Upper lobe of left lung (tissue), 6 donors: ENCODE measurements at places on chromosomes 1 and 21. TPM values are rescaled to one million over a fixed set of nuclear protein-coding genes. Genes with fewer than 3 reads are reported as not detected.

The OR2G6 gene
- total RNA-seq = not detected

- H3K27me3 ChIP-seq = no peaks in the 10 kb centered on the region
- H3K4me1 ChIP-seq = peaks cover 18% of the 10 kb centered on the region
- no peaks in the 10 kb centered on the region for H3K36me3 ChIP-seq
Measured at GRCh38 chr21:41970751-41971653, 17.2 kb upstream of the C2CD2 start.

GRCh38 chr1:116537898-116538297 is 32.9 kb downstream of the CD58 start:
- H3K27ac ChIP-seq = no peak overlapping the region
- peaks cover 15% of the 10 kb centered on the region for H3K4me1 ChIP-seq
- H3K4me3 ChIP-seq = no peak overlapping the region
- peaks cover 22% of the 10 kb centered on the region for H3K36me3 ChIP-seq

DNA sequence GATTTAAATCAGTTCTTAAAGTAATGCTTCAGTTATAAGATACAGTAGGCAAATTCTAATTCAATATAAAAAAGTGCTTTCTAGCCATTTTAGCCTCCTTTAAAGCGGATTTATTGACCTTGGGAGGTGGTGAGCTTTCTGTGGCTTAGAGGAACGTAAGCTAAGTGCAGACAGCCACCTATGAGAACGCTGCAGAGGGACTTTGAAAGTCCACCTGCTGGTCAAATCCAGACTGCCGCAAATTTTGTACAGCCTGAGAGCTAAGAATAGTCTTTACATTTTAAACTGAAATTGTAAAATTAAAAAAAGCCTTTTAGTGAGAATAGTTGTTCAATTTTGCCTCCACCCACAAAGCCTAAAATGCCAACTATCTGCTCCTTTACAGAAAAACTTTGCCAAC is 67.0 kb upstream of the SSX2IP start:
- no peaks in the 10 kb centered on the region for H3K36me3 ChIP-seq
- no peak overlapping the region for H3K27ac ChIP-seq
- H3K27me3 ChIP-seq = no peaks in the 10 kb centered on the region
- DNase-seq = no peak
- no peak overlapping the region for H3K4me3 ChIP-seq

The RPE65 gene
- total RNA-seq = not detected

The LRRN2 gene
- total RNA-seq = not detected

DNA sequence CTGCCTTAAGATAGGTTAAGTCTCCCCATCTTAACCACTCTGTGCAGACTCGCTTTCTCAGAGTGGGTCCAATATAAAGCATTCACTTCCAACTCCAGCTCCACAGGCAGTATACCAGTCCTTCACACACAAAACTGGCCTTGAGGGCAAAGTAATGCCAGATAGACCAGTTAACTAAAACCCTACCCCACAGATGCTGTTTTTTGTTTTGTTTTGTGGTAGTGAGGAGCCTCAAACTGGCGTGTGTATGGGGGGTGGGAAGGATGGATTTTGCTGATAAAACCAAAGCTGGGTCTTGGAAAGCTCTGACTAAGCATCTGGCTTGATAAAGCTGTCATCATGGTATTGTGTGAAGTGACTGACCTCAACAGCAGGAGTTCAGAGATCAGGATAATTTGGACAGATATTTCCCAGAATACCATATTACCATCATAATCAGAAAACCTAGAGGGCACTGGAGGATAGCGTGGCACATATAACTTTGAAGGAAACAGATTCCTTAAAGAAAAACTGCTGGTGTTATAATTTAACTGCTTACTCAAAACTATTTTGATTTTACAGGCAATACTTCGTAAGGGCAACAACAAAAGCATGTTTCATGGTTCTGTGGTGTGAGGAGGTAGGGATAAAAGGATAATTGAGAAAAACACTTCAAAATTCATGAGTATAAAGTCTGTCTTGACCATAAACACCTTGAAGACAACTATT is 29.6 kb upstream of the CPLANE2 start:
- H3K27me3 ChIP-seq = no peaks in the 10 kb centered on the region
- no peaks in the 10 kb centered on the region for H3K36me3 ChIP-seq
- H3K4me1 ChIP-seq = peaks cover 26% of the 10 kb centered on the region
- no peak for DNase-seq

DNA sequence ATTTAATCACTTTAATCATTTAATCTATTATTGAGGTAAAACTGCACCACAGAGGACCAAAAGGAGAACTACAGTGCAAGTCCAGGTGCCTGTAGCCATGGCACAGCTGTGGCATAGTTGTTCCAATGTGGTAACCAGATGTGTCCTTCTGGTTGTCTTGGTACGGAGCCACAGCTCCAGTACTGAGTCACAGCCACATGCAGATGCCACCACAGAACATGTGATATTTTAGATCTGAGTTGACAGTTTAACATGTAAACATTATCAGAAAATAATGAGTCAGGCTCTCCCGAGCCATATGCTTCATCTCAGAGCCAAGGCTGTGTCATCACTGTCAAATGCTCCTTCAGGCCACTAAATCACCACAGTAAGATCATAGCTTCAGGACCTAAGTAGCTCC is 56.4 kb upstream of the RGS7 start:
- no peaks in the 10 kb centered on the region for H3K36me3 ChIP-seq
- H3K4me1 ChIP-seq = no peaks in the 10 kb centered on the region
- no peak for DNase-seq

DNA sequence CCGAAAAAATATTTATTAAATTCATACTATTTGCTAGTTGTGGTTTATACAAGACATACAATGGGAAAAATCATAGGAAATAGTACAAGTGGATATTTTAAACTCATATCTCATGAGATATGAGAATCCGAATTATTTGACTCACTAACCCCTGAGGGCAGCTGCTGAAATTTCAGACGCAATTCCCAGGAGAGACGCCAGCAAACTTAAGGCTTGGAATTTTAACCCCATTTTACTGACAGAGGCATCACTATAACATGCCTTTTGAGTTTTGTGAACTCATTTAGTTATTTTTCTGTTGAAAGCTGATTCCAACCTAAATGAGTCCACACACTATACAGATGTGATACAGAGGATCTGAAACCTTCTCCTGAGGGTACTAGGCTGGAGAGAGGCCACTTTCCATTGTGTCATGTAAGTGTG is 5.9 kb upstream of the MROH9 start:
- no peaks in the 10 kb centered on the region for H3K27me3 ChIP-seq
- DNase-seq = no peak
- peak overlapping the region; percentile 19 for H3K27ac ChIP-seq
- no peaks in the 10 kb centered on the region for H3K36me3 ChIP-seq
- H3K4me3 ChIP-seq = no peak overlapping the region

DNA sequence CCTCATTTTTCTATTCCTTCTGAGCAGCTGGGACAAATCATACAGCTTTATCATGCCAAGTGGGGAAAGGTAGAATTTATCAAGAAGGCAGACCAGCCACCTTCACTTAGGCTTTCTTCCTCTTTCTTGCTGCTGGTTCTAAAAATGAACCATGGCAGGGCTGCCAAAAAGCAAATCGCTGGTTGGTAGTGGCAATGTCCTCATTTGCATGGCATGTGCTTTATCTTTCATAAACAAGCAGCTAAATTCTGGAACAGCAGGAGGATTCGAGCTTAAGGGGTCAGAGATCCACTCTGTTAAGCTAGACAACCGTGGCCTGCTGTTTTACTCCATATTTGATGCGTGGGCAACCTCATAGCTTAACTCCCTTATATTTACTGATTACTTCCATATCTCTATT is 91.3 kb downstream of the RPE65 start:
- H3K36me3 ChIP-seq = no peaks in the 10 kb centered on the region
- H3K4me3 ChIP-seq = no peak overlapping the region
- peaks cover 4% of the 10 kb centered on the region for H3K4me1 ChIP-seq
- no peak for DNase-seq
- H3K27ac ChIP-seq = no peak overlapping the region
- H3K27me3 ChIP-seq = no peaks in the 10 kb centered on the region

The CFAP298 gene
- 27.2 TPM for total RNA-seq

DNA sequence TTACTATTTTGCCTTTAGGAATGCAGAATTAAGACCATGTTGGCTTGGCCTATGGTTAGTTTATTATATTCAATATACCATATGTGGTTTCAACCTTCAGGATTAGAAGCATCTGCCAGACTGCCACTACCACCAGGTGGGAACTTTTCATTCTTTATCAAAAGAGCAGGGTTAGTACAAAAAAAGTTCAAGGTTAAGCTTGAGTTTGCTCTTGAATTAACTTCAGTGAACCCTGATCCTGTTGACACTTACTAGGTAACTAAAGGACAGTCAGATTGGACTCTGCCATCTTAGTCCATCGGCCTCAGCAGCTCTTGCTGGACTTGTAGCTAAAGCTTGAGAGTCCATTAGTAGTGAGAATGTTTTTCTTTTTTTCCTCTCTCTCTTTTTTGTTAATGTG is 22.1 kb downstream of the CLIC4 start:
- H3K27me3 ChIP-seq = no peaks in the 10 kb centered on the region
- H3K27ac ChIP-seq = no peak overlapping the region
- DNase-seq = no peak
- H3K36me3 ChIP-seq = no peaks in the 10 kb centered on the region

GRCh38 chr21:25330266-25330665 is 277.0 kb downstream of the MRPL39 start:
- no peak overlapping the region for H3K4me3 ChIP-seq
- no peaks in the 10 kb centered on the region for H3K4me1 ChIP-seq
- H3K27me3 ChIP-seq = no peaks in the 10 kb centered on the region
- no peak overlapping the region for H3K27ac ChIP-seq
- no peaks in the 10 kb centered on the region for H3K36me3 ChIP-seq
- DNase-seq = no peak

- peak; percentile 87 for DNase-seq
- H3K4me3 ChIP-seq = peak overlapping the region; percentile 30
- H3K4me1 ChIP-seq = peaks cover 92% of the 10 kb centered on the region
- peak overlapping the region; percentile 94 for H3K27ac ChIP-seq
- H3K36me3 ChIP-seq = no peaks in the 10 kb centered on the region
Measured at GRCh38 chr1:12184008-12184681, 17.4 kb downstream of the TNFRSF1B start.

GRCh38 chr1:87077959-87078639 is 163.7 kb downstream of the HS2ST1 start:
- no peak for DNase-seq
- H3K27me3 ChIP-seq = no peaks in the 10 kb centered on the region
- no peaks in the 10 kb centered on the region for H3K36me3 ChIP-seq

DNA sequence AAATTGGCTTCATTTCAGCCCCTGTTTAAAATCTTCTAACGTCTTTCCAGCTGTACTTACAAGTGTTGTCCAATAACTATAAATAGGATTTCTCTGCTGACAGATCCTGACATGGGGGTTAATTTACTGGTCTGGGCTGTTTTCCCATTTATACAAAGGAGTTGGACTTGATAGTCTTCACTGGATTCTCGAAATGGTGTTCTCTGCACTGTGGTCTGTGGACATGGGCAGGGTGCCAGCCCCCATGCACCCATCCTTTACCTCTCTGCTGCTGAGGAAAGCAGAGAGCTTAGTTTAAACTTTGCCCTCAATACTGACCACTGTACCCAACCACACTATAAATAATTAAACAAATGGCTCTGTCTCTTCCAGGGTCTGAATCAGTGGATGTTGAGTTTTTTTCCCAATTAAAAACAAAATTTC is 5.2 kb downstream of the DIO1 start:
- no peak for DNase-seq
- H3K4me1 ChIP-seq = peaks cover 13% of the 10 kb centered on the region
- no peaks in the 10 kb centered on the region for H3K36me3 ChIP-seq
- H3K27ac ChIP-seq = no peak overlapping the region
- no peaks in the 10 kb centered on the region for H3K27me3 ChIP-seq

- H3K27ac ChIP-seq = peak overlapping the region; percentile 5
- no peaks in the 10 kb centered on the region for H3K27me3 ChIP-seq
- no peak overlapping the region for H3K4me3 ChIP-seq
- DNase-seq = no peak
Measured at GRCh38 chr1:235270625-235271024, 57.4 kb downstream of the ARID4B start.

DNA sequence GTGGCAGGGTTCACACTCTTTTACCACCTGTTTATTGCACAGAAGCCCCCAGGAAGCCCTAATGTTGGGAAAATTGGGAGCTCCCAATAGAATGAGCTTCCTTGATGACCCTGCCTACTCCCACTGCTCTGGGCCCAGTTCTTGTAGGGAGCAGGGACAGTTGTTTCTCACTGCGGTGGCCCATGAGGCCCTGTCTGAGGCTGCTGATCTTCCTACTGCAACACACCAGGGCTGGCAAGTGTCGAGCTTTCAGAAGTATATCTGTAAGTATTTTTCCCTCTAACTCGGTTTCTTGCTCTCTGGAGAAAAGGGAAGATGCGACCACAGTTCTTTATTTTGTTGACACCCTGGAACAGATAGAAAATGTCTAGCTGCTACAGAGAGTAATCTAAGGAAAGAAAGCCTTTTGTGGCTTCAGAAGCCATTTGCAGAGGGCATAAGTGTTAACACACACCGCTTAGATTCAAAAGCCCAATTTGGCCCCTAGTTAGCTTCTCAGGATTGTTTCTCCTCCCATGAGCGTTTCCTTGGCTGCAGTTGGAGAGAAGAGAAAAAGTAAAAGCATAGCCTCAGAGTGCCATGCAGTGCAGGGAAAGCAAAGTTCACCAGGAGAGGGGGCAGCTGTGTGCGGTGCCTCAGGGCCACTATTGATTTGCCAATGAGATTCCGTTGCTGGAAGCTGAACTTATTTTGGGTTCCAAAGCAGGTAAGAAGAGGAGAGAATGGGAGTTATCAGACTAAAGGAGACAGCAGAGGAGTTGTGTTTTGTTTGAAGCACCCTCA is 102.6 kb downstream of the SELENOF start:
- H3K27ac ChIP-seq = no peak overlapping the region
- H3K4me1 ChIP-seq = no peaks in the 10 kb centered on the region
- H3K4me3 ChIP-seq = no peak overlapping the region
- no peaks in the 10 kb centered on the region for H3K36me3 ChIP-seq

GRCh38 chr1:162629651-162630050 is 2.6 kb upstream of the DDR2 start:
- no peaks in the 10 kb centered on the region for H3K27me3 ChIP-seq
- no peak overlapping the region for H3K27ac ChIP-seq
- H3K4me1 ChIP-seq = no peaks in the 10 kb centered on the region
- H3K36me3 ChIP-seq = no peaks in the 10 kb centered on the region

The FCRL1 gene
- 15.8 TPM for total RNA-seq

- H3K27ac ChIP-seq = no peak overlapping the region
- H3K4me3 ChIP-seq = no peak overlapping the region
- no peak for DNase-seq
- no peaks in the 10 kb centered on the region for H3K4me1 ChIP-seq
Measured at GRCh38 chr21:16454399-16454798, 724.6 kb downstream of the USP25 start.

The NHLH1 gene
- 1.0 TPM for total RNA-seq
